ENCODE measurements at places on chromosomes 4 and X. TPM values are rescaled to one million over a fixed set of nuclear protein-coding genes. Genes with fewer than 3 reads are reported as not detected.

DNA sequence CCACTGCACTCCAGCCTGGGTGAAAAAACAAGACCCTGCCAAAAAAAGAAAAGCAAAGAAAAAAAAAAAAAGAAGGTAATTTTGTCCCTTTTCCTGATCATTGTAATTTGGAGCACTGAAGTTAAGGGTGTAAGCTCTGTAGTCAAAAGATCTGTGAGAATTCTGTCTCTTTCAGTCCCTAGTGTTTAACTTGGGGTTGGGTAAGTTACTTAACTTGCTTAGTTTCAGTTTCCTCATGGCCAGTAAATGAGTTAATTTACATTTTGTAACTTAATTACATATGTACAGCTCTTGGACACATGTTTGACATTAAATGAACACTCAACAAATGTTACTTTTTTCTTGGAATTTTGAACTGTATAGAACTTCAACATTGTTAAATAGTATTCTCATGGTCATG, 10.9 kb upstream of the UBE2K start:
- DNase-seq: no peak

DNA sequence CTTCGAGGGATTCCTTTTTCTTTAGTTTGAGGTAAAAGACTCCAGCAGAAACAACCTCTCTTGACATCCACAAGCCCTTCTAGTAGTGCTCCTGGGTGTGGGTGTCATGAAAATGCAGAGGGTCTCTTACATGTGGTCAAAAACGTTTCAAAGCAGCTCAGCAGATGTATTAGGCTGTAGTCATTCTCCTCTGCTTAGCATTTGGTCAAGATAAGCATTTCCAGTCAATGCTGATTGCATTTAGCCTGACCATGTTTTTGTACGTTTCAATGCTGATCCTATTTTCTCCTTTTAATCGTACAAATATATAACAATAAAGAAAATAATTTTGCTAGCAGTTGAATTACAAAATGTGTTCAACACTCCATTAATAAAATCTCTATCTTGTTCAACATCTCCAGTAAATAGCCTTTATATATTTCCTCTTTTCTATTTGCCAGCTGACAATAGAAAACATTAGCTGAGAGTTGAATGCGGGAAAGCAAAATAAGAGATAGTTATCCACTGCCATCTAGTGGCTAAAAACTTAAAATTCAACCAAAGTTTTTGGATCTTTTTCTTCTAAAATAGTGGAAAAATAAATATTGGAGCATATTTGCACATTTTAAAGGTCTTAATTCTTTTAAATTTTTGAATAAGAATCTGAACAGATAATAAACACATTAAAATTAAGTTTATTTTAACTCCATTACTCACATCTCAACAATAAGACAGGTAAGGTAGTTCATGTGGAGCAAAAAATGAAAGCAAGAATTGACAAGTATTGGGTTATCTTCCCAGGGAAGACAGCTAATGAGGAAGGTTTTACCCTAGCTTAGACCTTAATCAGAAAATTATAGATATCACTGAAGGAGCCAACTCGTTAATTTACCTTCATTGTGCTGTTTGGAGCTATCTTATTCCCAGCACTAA, 15.2 kb upstream of the PACRGL start:
- no peak for DNase-seq

Gene NEIL3
- total RNA-seq: 0.38 TPM

Gene ZNF275
- 6.1 TPM for total RNA-seq

- no peak for DNase-seq
These were observed 76.1 kb downstream of the AMMECR1 start for GRCh38 chrX:110241816-110242215.

- DNase-seq: no peak
These were observed 1180.2 kb downstream of the FAM133A start for GRCh38 chrX:94854251-94854650.

Gene IGFBP7
- total RNA-seq: 958 TPM

Gene SLC35A2
- total RNA-seq: 16.7 TPM

Gene MAGEB10
- not detected for total RNA-seq

DNA sequence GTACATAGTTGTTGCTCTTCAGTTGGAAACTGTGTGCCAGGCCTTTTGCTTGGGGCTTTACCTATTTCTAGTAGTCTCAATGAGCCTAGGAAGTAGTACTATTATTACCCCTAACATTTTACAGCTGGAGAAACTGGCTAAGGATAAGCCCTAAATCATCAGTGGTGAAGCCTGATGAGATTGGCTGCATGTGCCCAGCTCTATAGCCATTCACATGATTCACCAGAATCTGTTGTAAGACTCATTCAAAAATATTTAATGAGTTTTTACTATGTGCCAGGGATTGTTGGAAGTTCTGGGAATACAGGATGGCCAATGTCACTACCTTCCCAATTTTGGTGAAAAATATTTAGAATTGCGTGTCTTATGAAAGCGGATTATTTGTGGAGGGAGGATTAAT, 2.8 kb downstream of the KIT start:
- no peak for DNase-seq

GRCh38 chr4:74440356-74440755, 4.6 kb upstream of the AREG start:
- no peak for DNase-seq

GRCh38 chrX:35046660-35047296, 104.2 kb downstream of the FAM47B start:
- DNase-seq: no peak

- DNase-seq: peak; percentile 93
These were observed 103.6 kb downstream of the UCHL1 start for GRCh38 chr4:41360214-41360920.

Gene MORC4
- 4.4 TPM for total RNA-seq

Gene BGN
- 244 TPM for total RNA-seq

DNA sequence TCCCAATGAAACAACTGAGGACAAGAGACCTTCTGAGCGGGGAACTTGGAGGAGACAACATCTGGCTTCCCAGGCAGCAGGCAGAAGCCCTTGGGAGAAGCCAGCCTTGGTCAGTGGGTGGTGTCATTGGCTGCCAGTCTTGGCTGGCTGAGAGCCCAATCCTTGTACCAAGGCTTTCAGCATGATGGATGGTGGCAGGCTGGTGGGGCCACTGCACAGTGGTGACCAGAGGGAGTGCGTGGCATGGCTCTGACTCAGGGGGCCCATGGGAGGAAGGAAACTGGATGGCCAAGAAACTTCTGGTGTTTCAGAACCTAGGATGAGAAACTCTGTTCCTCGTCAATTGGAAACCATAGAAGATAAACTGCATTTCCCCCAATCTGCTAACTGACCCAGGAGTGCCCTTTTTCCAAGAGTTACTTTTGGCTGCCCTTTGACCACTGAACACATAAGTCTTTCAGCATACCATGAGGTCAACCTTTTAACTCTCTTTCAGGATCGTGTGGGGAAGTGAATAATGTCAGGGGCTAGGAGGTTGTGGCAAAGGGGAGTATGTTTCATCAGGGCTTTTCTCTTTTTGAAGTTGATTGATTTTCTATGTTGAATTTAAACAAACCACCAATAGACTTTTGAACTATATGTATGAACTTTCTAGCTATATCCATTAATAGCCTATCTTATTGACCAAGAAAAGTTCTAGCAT, 60.9 kb downstream of the SOWAHB start:
- no peak for DNase-seq

DNA sequence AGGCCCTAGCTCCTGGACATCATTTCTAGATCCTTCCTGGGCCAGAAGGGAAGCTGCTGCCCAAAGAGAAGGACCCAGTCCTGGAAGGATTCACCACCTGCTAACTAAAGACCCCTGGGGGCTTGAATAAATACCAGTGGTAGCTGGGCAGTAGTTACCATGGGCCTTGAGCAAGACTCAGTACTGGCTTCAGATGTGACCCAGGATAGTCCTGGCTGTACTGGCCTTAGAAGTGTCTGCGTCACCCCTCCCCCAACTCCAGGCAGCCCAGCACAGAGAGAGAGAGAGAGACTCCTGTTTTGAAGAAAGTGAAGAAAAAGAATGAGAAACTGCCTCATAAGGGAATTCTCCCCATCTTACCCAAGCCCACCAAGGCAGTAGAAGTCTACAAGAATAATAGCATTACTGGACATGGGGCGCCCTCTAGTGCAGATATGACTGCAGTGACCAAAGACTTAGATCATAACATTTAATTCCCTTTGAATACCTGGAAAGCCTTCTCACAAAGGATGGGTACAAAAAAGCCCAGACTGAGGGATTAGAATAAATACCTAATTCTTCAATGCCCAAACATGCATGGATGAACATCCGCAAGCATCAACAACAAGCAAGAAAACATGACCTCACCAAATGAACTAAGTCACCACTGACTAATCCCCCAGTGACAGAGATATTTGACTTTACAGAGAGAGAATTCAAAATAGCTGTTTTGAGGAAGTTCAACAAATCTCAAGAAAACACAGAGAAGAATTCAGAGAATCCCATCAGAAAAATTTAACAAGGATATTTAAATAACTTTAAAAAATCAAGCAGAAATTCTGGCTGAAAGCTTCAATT, 171.8 kb downstream of the HNRNPD start:
- DNase-seq: no peak

- DNase-seq: no peak
These were observed 4.7 kb downstream of the TLR8 start for GRCh38 chrX:12911122-12911470.
